ENCODE measurements at places on chromosomes 4 and X.

GRCh38 chr4:13665701-13666660 is 38.5 kb upstream of the BOD1L1 start:
- no peak for DNase-seq

DNA sequence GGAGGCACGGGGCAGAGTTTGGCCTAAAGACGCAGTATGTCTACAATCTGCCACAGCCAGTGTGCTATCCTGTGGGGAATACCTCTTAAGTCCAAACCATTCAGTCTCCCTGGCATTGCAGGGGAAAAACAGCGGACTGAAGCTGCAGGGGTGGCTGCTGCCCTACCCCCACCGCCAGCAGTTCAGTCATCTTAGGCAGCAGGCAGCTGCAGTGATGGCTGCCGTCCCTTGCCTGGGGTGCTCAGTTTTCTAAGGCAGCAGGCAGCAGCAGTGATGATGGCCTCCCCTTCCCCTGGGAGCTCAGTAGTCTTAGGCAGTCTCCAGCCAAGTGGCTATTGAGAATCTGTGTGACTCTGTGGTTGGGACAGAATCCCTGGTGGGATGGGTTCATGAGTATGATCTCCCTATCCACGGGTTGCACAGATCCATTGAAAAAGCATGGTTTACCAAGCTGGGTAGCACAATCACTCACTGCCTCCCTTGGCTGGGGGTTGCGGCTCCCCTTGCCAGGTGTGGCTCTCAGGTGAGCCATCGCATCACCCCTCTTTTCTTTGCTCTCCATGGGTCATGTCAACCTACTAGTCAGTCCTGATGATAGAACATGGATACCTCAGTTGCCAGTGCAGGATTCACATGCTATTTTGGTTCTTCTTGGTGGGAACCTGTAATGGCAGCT is 48.9 kb upstream of the GRID2 start:
- DNase-seq: no peak

DNA sequence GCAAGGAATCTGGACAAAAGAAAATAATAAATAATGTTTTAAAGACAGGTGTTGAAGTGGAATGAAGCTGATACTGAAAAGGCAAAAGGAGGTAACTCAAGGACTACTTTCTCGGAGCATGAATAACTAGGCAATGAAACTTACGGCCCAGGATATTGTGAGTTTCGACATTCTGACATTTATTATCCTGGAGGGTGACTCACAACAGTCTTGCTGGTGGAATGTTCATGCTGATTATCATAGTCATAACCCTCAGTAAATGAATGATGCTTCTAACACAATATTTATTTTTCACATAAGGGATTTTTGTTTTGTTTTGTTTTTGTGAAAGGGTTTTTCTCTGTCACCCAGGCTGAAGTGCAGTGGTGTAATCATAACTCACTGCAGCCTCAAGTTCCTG is 147.0 kb upstream of the HPGD start:
- no peak for DNase-seq

GRCh38 chrX:24372021-24372763 is 11.8 kb downstream of the SUPT20HL1 start:
- no peak for DNase-seq

DNA sequence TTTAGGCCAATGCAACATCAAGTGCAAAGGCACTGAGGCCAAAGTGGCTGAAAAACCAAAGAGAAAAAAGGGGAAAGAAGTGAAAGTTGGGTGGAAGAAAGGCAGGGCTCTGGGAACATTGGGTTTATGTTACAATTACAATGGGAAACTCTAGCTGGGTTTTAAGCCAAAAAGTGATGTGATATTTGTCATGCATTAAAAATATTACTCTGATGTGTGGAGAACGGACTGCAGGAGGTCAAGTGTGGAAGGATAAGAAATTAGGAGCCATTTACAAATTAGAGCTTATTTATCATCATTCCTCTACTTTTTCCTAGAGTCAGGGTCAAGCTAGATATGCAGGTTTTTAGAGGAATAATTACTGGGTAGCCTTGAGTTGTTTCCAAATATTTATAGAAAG is 516.8 kb downstream of the INPP4B start:
- DNase-seq: no peak

- no peak for DNase-seq
These were observed 87.8 kb downstream of the VCX2 start for GRCh38 chrX:8083286-8083685.

DNA sequence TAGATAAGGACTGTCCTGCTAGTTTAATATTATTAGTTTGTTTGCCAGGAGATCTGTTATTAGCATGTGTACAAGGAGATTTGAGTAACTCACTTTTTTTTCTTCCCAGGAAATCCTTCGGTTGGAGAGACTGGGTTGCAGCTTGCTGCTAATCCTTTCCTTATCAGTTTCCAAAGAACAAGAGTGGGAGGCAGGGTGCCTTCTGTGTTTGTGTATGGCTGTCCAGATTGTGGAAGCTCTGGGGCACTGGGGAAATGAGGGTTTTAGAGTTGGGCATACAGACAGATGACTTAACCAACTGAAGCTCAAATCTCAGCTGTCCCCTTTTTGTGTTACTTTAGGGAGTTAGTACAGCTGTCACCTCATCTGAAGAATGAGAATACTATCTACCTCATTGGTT is 12.6 kb upstream of the SUPT20HL1 start:
- no peak for DNase-seq

DNA sequence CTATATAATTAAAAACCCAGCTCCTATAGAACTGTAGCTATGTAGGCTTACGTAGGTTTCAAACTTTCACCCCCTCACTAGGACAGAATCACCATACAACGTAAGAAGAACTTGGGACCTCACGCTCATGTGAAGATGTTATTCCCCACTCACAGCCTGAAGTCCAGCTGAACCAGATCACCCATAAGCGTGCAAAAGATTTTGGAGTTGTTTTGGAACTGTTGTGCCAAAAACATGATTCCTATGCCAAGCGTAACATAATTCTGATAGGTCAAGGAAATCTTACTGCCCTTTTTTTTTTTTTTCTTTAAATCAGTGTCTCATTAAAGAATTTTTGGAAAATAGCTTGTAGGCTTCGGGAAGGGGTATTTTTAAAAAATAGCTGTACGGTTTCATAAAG is 57.0 kb downstream of the LCORL start:
- DNase-seq: no peak

GRCh38 chr4:142547974-142548373 is 298.1 kb downstream of the INPP4B start:
- no peak for DNase-seq

GRCh38 chr4:103100691-103101090 is 1.1 kb upstream of the BDH2 start:
- DNase-seq: no peak

DNA sequence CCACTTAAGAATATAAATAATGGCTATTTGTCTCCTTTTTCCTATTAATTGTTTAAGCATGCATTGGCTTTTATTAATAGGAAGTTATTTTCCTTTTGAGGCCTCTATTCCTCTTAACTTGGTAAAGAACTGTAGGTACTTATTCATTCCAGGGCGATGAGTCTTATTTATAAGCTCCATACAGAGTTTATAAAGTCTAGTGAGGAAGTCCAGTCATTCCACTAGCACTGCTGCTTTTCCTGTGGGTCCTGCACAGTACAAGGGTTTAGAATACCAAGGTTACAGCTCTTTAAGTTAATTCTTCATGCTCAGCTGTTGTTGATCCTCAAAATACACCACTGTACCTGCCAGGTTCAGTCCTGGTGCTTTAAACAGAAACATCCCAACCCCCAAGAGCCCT is 28.5 kb upstream of the WNK3 start:
- DNase-seq: no peak

All from Right ventricle myocardium superior (tissue), 1 donor.